ENCODE measurements at places on chromosomes 5 and 9.

DNA sequence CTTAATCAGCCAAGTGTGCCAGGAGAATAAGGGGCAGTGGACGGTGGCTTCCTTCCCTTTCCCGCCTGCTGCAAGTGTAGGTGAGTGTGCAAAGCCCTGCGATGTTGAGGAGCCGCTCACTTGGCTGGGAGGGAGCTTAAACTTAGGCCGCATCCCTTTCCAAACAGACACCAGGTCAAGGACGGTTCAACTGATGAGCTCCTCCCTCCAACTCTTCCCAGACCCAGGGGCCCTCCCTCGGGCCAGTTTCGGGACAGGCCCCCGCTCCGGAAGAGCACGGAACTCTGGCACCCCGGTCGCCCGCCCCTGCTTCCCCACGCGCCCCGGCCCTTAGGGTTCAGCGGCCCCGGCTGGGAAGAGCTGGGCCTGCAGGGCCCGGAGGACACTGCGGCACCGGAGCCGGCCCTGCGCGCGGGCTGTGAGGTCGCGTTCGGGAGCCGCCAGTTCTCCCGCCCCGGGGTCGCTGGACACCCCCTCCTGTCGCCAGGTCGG, 481 bp downstream of the MRPL36 start:
- no peak for DNase-seq

- DNase-seq: no peak
These were observed 4.7 kb downstream of the CPLX2 start for GRCh38 chr5:175876107-175876506.

- no peak for DNase-seq
These were observed 73.8 kb downstream of the MAPKAP1 start for GRCh38 chr9:125633116-125633745.

- DNase-seq: no peak
These were observed 417.3 kb downstream of the DMAC1 start for GRCh38 chr9:7382304-7382703.

DNA sequence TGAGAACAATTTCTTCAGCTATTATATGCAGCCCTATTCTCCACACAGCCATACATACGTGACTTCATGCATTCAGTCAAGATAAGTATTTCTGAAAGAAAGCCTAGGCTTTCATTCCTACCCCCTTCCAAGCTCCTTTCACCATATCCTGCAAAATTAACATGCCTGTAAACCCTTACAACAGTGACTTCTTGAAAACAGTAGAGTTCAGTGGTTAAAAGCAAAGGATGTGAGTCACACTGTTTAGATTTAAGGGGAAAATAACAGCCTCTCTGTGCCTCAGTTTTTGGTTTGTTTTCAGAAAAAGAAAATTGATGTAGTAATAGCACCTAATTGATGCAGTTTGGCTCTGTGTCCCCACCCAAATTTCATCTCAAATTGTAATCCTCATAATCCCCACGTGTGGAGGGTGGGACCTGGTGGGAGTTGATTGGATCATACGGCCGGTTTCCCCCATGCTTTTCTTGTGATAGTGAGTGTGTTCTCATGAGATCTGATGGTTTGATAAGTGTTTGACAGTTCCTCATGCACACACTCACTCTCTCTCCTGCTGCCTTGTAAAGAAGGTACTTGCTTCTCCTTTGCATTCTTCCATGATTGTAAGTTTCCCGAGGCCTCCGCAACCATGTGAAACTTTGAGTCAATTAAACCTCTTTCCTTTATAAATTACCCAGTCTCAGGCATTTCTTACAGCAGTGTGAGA, 264.8 kb downstream of the CETN3 start:
- no peak for DNase-seq

DNA sequence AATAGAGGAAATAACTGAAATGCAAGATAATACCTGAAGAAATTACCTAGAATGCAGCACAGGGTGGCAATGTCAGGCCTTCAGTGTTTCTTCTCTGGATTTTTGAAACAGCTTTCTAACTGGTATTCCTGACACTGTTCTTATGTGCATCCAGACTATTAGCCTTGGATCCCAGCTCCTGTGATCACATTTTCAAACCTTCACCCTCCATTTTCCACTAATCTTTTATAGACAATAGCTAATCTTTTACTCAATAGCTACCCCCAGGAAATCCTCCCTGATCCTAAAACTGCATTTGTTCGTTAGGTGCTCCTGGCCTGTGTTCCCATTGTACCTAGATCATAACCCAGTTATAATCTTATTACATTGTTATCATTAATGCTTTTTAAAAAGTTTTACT, 101.5 kb upstream of the DHFR start:
- DNase-seq: no peak

- no peak for DNase-seq
These were observed 122.9 kb downstream of the NXNL2 start for GRCh38 chr9:88657893-88658292.

All from CD4-positive, CD25-positive, alpha-beta regulatory T cell (primary cell).